Bronchial smooth muscle cell (primary cell): ENCODE measurements at places on chromosomes 5 and 9. TPM values are rescaled to one million over a fixed set of nuclear protein-coding genes. Genes with fewer than 3 reads are reported as not detected.

The PCSK1 gene
- total RNA-seq = under 0.01 TPM in 1 of 2 replicates, not detected in the other

The ADAMTSL2 gene
- total RNA-seq = under 0.01 TPM in 1 of 2 replicates, not detected in the other

The LCN10 gene
- total RNA-seq = 0.16 TPM in 1 of 2 replicates, not detected in the other

The TNFSF8 gene
- total RNA-seq = not detected in 2 replicates

The PRDM9 gene
- total RNA-seq = not detected in 2 replicates

The PRR7 gene
- 1.4 and 1.6 TPM in 2 replicates for total RNA-seq

The NAIP gene
- total RNA-seq = 2.1 and 5.0 TPM in 2 replicates

The RPP25L gene
- total RNA-seq = 22.2 and 24.9 TPM in 2 replicates

The RLN1 gene
- not detected in 2 replicates for total RNA-seq

The SLC36A3 gene
- total RNA-seq = not detected in 2 replicates

The SV2C gene
- not detected in 2 replicates for total RNA-seq
